H1 (cell line): ENCODE measurements at places on chromosomes 5 and 9.

GRCh38 chr5:181149355-181149754, 2.0 kb downstream of the OR2V2 start:
- no peak for DNase-seq

DNA sequence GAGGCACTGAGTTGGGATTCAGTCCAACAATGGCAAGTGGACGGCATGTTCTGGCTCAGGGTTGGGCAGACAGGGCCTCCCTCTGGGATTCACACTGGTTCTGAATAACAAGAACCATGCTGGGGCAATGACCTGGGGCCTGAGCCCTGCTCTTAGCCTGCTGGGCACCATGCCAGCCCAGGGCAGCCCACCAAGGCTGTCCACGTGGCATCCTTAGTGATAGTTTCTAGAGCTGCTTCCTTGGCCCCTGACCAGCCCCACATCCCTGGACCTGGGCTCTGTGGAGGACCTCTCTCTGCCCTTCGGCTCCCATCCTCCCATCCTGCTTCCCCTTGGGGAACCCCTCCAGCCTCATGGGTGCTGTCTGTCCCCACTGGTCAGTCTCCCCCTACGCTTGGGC, 22.3 kb upstream of the OLFM1 start:
- DNase-seq = no peak

GRCh38 chr5:111326551-111326950, 102.4 kb downstream of the CAMK4 start:
- DNase-seq = no peak

DNA sequence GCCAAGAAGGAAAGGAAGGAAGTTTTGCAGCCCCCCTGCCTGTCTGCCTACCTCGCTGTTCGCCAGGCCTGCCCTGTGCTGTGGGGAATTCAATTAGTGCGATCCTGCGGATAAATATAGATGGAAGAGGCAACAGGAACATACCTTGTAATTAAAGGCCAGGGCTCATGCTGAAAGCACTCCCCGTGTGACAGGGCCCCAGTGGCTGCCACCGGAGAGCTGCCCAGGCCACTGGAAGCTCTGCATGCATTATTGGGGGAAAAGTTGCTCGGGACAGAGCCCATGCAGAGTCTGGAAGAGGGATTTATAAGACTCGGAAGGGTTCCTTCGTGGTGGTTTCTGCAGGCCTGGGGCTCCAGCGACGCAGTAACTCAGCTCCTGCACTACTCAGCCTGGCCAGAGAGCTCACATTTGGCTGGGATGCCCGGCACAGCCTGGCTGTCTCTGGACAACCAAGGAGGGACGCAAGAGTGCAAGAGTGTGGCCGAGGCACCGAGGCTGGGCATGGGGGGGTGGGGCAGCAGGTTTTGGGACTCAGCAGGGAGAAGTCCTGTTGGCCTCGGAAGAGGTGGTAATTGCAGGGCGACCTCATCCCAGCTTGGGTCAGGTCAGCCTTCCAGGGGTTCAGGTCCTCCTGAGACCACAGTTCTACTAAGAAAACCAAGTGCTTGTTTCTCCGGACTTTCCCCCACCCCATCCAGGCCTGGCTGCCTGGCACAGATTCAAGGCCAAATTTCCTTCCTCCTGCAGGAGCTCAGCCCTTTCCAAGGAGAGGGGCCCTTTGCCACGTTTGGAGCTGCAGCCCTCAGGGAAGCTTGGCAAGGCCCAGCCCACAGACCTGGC, 68.1 kb upstream of the GGTA1 start:
- DNase-seq = no peak

DNA sequence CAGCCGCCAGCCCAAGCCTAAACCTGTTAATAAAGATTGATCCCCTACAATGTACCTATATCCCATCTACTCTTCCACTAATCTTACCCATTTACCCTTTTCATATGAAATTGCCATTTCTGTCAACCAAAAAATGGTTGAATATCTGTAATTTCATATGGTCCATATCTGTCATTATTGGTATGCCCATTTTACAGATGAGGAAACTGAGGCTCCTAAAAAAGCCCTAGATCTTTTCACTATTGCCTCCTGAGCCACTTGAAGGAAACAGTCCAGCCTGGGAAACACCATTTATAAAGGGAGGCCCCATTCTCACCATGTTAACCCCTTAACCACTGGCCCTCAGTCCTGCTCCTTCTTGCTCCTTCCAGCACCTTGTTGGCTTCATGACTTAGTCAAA, 41.2 kb upstream of the SNAPC3 start:
- no peak for DNase-seq

GRCh38 chr9:69637817-69638200, 34.4 kb downstream of the APBA1 start:
- no peak for DNase-seq

GRCh38 chr5:103271570-103272289, 13.2 kb downstream of the MACIR start:
- no peak for DNase-seq

DNA sequence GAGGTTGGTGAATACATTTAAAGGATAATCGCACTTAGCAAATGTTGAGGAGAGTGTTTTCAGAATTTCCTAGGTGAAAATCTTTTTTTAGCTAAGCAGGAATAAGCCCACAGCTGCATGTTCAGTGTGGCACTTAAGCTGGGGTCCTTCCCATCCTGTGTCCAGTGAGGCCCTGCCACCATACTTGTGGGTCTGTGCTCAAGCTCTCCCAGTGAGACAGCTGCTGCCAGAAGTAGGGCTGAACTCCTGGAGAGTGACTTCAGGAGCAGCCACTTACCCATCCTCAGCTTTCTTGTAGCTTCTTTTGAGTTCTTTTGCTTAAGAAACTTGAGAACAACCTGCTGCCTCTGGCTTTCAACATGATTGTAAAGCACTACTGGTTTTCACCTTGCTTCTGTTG, 110.0 kb upstream of the DHFR start:
- DNase-seq = no peak

GRCh38 chr9:131276891-131277286, 579 bp upstream of the FAM78A start:
- no peak for DNase-seq

- no peak for DNase-seq
These were observed 51.5 kb downstream of the IL31RA start for GRCh38 chr5:55902696-55903095.

DNA sequence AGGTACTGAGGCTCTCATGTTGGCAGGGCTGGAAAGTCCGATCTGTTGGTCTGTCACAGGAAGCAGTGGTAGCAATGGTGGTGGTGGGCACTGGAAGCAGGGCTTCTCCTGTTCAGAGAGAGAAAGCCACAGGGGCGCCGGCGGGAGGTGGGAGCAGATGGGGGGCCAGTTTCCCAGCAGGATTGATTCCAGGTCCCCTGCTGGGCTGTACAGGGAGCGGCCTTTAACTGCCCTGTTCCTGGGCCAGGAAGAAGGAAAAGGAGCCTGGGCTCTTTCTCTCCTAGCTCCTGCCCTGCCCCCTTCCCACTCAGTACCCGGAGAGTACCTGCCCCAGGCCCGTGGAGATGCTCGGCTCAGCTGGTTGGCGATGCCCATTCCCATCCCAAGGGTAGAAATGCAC, 2.6 kb upstream of the DAB2IP start:
- DNase-seq = no peak

DNA sequence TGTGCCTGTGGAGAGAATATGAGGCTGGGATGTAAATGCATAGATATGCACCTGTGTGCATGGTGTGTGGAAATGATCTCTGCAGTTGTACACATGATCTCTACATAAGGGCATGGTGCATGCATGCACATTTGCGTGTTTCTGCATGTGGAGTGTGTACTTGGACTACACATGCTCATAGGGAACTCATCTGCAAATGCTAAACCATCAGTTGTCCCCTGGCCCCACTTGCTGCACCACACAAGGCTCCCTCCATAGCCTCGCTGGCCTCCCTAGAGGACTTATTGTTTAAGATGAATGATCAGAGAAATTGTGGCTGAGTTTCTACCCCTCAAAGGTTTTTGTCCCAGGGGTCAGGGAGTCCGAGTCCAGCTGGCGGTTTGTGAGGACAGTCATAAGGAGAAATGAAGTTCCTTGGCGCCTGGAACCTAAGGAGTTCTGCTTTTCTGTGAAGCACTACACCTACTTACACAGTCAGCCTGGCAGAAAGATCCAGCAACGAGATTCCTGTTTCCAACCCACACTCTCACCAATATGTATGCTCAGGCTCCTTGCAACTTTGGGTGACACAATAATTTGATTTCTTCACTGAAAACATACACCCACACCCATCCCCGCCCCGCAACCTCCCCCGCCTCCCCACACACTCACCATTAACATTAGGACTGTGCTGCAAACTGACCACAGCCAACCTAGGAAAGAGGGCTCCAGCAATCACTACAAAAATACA, 79.9 kb upstream of the CPEB4 start:
- no peak for DNase-seq

DNA sequence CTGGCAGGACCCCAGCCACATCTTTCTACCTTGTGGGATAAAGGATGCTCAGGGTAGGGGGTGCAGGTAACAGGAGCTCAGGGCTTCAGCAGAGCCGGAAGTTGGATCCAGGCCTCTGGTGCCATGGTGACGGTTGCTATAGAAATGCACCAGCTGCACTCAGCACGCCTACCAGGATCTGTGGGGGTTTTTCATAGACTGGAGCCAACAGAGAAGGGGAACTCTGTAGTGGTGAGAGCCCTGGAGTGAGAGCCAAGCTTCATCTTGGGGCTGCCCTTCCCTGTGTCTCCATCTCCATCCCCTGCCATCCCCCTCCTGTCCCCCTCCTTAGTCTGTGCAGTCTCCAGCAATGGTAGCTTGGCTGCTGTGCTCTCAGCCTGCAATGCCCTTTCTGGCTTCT, 27.5 kb upstream of the BOD1 start:
- DNase-seq = peak; percentile 81

- no peak for DNase-seq
These were observed 393.5 kb downstream of the DIRAS2 start for GRCh38 chr9:90249094-90249493.

- no peak for DNase-seq
These were observed 41.5 kb downstream of the FBXO4 start for GRCh38 chr5:41966401-41967105.

DNA sequence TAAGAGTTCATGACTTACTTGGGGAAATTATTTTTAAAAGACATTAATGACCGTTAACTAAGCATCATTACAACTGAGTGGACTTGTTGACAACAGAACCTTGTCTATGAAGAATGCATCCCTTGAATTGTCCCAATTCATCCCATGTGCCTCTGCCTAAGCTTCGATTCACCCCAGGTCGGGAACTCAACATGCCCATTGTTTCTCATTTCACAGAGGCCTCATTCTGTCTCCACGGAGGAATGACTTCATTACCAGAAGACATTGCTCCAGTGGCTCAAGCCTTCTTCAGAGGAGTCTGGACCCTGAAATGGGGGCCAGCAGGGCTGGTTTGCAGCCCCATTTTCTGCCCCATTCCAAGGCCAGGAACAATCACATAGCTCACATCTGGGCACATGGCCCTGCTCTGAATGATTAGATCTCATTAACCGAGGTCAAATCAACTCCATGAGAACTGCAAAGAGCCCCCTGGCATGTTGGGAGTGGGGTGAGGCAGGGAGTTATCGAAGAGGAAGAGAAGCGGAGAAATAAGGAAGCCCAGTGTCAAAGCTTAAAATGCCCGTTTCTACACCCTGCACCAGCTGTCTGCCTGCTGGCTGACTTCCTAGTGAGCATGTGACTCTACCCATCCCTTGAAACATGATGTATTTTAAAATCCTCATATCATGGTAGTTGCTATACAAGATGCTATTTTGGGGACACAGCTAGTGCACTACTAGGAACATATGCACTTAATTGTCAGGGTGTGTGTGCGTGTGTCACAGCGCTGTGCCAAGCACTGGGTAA, 137.3 kb downstream of the LHFPL2 start:
- no peak for DNase-seq

GRCh38 chr5:176152191-176152929, 85.9 kb upstream of the SIMC1 start:
- no peak for DNase-seq

- DNase-seq = no peak
These were observed 71.8 kb upstream of the NIPAL4 start for GRCh38 chr5:157388111-157388710.

GRCh38 chr5:128196791-128197190, 113.2 kb downstream of the SLC12A2 start:
- no peak for DNase-seq

GRCh38 chr5:112737070-112737462, 619 bp upstream of the APC start:
- no peak for DNase-seq

- peak; percentile 99 for DNase-seq
These were observed 79.1 kb downstream of the NTNG2 start for GRCh38 chr9:132240841-132241482.

DNA sequence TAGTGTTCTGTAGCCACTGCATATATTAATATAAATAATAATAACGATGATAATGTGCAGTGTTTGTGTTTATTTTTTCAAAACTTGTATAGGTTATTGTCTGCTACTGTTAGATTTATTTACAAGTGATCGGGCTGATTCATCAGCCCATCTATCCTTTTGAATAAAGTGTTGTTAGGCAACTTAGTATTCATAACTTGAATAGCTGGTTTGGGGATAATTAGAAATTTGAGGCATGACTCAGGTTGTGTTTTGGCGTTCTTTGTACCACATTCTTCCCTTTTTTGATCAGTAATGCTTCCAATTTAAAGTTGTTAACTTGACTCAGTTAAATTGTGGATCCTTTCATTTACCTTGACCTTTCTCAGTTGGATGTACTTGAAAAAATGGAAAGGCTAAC, 69.7 kb downstream of the FOCAD start:
- no peak for DNase-seq

DNA sequence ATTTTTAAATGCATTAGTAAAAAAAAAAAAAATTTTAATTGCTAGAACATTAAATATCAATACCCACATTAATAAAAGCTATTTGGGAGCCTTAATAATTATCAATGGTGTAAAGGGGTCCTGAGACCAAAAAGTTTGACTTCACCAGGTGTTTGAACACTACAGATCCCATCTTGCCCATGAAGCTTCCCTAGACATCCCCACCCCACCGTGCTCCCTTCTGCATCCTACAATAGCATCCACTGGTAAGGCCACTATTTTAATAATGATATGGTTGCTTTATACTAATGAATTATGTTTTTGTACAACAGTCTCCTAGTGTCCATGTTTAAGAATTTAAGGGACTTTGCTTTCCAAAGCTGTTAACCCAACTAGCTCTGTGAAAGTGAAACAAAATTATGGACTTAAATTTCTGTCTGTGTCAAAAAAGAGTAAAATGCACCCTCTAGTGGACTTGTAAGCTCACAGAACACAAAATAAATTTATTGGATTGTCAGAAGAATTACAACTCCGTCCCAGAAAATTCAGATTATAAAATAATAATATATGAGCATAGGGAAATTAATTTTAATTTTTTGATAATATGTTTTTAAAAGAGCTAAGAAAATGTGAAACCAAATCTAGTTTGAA, 76.0 kb downstream of the ARL15 start:
- no peak for DNase-seq

DNA sequence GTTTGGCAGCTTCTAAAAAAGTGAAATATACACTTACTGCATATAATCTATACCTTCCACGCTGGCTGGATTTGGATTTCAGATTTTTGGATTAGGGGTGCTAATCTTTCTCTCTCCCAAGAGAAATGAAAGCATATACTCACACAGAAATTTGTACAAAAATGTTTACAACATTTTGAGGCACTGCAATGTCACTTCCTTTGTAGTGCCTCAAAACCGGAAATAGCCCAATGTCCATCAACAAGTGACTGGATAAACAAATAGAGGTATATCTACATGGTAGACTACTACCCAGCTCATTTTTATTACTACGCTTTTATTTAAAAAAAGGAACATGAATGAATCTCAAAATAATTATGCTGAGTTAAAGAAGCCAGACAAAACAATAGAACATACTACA, 74.0 kb upstream of the MIER3 start:
- DNase-seq = no peak
